ENCODE measurements at places on chromosomes 2 and 18.

DNA sequence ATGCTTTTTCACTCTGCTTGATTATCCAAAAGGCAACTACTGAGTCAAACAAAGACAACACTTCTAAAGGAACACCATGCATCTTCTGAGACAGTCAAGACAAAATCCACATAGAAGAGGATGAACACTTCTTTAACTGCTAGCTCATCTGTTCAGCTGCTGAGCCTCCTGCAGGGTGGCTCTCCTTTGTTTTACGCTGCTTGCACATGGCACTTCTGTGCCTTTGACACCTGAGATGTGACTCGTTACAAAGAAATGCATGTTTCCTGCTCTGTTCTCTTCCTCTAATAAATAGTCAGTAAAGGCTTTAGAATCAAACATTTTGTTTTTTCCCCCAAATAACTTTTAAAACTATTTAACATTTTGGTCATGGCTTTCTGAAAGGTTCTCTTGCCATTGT, 1129.4 kb downstream of the TDRD15 start:
- no peak for DNase-seq

DNA sequence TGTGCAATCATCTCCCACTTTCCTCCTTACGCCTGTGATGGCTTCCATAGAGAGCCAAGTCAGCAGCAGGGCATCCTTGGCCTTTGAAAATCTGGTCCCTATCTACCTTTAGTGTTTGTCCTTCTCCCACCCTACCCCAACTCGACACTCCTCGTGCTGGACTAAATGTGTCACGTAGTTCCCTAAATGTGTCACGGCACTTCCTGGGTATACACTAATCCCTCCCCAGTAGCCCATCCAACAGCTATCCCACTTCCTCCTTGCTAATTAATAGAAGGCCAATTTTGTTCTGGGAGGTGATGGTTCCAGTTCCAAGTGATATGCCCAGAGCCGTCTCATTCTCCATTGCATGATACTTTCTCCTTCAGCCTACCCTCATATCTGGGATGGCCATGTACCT, 36.5 kb upstream of the ZFP36L2 start:
- no peak for DNase-seq

- DNase-seq: no peak
Measured at GRCh38 chr2:135093193-135093592, 41.1 kb downstream of the RAB3GAP1 start.

GRCh38 chr2:30492619-30493018, 45.6 kb downstream of the LCLAT1 start:
- DNase-seq: no peak

GRCh38 chr18:40875101-40875615, 1079.9 kb upstream of the PIK3C3 start:
- no peak for DNase-seq

- DNase-seq: no peak
Measured at GRCh38 chr2:61640406-61640805, 102.2 kb upstream of the XPO1 start.

GRCh38 chr2:64697297-64698176, 43.8 kb upstream of the SERTAD2 start:
- peak; percentile 15 for DNase-seq

GRCh38 chr2:191786694-191787093, 60.2 kb downstream of the CAVIN2 start:
- no peak for DNase-seq

GRCh38 chr2:187542123-187542522, 12.1 kb downstream of the TFPI start:
- no peak for DNase-seq

GRCh38 chr18:13657974-13658373, 68.4 kb downstream of the FAM210A start:
- DNase-seq: no peak

GRCh38 chr2:174606336-174606735, 8.7 kb upstream of the WIPF1 start:
- DNase-seq: no peak

DNA sequence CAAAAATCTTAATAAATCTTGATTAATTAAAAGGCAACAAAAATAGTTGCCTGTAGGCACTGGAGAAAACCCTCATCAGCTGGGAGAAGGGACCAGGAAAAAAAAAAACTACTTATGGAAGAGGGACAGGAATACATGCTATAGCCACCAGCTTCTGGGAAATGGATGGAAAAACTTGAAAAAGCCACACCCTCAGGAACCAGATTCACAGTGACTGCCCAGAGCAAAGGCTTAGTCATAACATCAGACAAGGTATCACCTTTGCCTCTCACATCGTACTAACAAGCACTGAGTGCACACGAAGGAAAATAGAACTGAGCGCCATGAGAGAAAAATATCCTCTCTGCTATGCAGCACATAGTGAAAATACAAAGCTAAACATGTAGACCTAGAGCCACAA, 116.9 kb upstream of the GYPC start:
- no peak for DNase-seq

- no peak for DNase-seq
Measured at GRCh38 chr2:158046121-158046880, 55.4 kb upstream of the UPP2 start.

- DNase-seq: no peak
Measured at GRCh38 chr2:746697-747096, 69.5 kb upstream of the TMEM18 start.

GRCh38 chr2:190446193-190446592, 38.0 kb downstream of the MFSD6 start:
- DNase-seq: no peak

- peak; percentile 83 for DNase-seq
Measured at GRCh38 chr18:11995445-11996189, 14.3 kb downstream of the IMPA2 start.

DNA sequence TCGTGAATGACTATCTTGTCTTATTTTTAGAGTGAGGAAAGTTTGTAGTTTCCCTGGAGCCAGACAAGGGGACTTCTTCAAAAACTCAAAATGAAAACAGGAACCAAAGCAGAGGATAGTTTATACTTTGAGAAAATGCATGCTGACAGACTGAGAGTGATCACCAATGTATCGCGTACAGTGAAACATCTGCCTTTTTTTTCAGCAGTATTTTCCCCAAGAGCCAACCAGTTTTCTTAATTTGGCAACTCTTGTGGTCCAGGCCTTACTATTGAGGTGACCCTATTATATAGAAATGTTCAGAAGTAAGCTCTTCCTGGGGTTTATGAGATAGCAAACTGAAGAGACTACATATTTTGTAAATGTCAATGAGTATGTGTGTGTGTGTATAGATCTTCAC, 153.7 kb upstream of the VRK2 start:
- DNase-seq: no peak

DNA sequence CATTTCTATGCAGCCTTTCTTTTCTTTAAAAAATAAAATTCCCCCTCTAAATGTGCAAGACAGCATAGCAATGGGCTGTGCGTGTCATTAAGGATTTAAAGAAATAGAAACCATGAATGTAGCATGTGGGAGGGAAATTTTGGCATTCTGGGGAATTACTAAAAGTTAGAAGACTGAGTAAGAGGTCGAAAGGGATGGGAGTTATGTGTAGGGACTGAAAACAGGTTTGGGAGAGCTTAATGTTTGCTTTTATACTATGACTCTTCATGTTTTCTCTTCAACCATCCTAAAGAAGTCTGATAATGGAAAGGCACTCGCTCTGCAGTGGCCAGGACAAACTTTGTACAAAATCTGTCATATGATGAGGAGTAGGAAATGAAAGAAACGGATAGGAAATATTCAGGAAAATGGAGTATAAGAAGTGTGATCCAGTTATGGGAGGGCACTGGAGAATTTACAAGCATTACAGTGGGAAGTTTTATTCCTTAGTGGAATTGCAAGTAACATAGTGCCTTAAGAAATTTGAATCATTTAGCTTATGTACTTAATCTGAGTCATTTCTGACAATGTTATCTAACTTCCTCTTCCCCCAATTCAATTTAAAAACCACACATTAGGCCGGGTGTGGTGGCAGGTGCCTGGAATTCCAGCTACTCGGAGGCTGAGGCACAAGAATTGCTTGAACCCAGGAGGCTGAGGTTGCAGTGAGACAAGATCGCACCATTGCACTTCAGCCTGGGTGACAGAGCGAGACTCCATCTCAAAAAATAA, 20.6 kb downstream of the TMEM87B start:
- peak; percentile 32 for DNase-seq

GRCh38 chr2:64861452-64862397, 127.5 kb upstream of the SLC1A4 start:
- DNase-seq: no peak

GRCh38 chr18:63152096-63152495, 167.5 kb downstream of the BCL2 start:
- no peak for DNase-seq

- peak; percentile 62 for DNase-seq
Measured at GRCh38 chr2:109260886-109261700, 132.1 kb downstream of the SH3RF3 start.

GRCh38 chr2:9761577-9761976, 81.7 kb upstream of the TAF1B start:
- DNase-seq: no peak

GRCh38 chr2:60416221-60417008, 137.0 kb downstream of the BCL11A start:
- DNase-seq: peak; percentile 25

GRCh38 chr2:21683838-21684237, 560.1 kb downstream of the TDRD15 start:
- no peak for DNase-seq

DNA sequence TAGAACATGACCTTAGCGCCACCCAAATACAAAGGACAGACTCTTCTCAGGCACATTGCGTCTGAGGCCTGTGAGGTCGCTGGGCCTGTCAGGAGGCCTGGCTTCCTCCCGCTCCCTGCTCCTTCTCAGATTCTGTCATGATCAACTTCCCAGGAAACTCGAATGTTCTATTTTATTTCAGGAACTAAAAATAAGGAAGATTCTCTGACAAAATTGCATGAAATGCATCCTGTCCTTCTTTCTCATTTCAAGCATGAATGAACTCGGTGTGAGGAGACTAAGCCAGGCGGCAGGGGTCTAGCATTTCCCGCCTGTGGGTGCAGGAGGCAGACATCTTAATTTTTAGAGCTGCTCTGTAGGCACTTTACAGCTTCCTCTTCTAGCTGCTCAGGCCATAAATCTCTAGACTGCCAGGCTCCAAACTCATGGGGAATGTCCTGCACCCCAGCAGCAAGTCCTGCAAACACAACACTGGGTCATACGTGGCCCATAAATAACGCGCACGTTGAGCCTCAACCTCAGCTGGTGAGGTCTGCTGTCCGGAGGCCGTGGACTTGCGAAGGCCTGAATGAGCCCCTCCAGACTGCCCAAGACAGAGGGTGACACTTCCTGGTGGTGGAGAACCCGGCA, 109.7 kb upstream of the ZNF236 start:
- no peak for DNase-seq

GRCh38 chr2:17171446-17172049, 346.7 kb downstream of the RAD51AP2 start:
- DNase-seq: peak; percentile 36

DNA sequence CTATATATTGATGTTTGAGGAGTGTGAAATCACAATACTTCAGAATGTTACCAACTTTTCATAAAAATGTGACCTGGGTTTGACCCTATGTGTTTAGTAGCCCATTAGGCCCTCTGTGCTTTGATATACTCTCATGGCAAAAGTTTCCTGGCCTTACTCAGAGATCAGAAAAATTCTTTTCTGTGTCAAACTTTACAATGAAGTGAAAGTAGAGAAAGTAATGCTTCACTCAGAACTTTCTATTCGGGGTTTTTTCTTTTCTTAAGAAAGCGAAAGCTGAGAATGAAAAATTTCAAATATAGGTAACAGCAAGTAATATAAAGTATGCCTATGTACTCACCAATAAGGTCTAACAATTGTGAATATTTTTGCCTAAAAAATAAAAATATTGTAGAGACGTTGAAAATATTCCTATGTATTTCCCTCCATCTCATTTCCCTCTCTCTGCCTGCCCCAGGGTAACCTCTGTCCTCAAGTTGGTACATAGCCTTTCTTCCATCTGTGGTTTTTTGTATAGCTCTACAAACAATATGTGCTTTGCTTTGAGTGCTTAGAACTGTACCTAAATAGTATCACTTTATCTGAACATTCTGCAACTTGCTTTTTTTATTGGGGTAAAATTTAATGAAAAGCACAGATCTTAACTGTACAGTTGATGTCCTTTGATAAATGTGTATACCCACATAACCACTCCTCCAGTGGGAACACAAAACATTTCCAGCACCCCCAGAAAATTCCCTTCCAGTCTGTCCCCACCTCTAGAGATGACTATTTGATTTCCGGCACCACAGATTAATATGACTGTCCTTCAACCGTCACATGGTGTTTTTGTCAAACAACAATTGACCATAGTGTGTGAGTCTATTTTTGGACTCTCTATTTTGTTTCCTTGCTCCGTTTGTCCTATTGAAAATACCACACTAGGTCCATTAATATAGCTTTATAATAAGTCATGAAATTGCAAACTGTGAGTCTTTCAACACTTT, 10.3 kb upstream of the ACKR3 start:
- DNase-seq: no peak

DNA sequence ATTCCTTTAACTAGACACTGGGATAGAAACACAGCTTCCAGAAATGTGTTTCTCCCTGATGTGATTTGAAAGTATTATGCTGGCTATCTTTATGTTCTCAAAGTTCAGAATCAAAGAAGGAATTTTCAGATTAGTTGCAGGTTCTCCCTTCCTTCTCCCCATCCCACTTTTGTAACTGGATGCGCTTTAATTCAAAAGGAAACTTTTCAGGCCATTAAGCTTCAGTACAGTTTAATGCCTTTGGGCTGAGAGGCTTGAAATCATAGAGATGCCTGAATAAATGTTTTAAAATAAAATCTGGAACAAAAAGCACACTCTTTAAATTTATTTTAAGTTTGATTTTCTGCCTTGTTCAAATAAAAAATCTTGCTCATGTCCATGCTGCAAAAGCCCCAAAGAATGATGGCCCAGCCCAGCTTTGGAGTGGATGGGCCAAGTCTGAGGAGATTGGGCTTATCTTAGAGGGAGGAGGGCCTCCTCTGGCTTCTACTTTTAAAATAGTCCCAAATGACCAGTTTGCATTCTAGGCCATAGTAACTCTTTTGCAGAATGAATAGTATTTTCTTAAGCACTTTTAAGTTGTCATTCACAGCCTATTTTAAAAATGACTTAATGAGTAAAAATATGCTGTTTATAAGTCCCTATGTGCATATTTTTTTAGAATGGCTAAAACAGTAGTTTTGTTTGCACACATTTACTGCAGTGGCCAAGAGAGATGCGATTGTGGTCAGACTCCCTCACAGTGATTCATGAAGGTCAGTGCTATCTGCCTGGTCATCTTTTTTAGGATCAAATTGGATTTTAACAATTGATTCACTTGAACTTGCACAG, 129.2 kb downstream of the MTX2 start:
- DNase-seq: no peak

GRCh38 chr2:169071455-169071854, 2.1 kb downstream of the DHRS9 start:
- DNase-seq: peak; percentile 74

DNA sequence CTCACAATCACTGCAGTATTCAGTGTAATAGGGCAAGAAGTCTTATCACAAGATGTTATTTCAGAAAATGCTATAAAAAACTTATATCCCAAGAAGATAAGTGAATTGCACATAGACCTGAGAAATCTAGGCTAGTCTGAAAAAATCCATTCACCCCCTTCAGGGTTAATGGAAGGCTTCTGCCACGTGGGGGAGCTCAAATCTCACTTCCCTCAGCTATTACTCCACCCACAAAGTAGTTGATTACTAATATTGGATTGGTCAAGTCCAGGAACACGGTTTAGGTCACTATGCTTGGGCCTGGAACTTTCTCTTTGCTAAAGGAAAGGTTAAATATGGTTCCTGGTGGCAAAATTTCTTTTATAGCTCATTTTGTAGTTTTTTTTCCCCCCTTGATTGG, 51.2 kb upstream of the ADAM23 start:
- peak; percentile 54 for DNase-seq
